ENCODE measurements at places on chromosomes 13 and 19. TPM values are rescaled to one million over a fixed set of nuclear protein-coding genes. Genes with fewer than 3 reads are reported as not detected.

DNA sequence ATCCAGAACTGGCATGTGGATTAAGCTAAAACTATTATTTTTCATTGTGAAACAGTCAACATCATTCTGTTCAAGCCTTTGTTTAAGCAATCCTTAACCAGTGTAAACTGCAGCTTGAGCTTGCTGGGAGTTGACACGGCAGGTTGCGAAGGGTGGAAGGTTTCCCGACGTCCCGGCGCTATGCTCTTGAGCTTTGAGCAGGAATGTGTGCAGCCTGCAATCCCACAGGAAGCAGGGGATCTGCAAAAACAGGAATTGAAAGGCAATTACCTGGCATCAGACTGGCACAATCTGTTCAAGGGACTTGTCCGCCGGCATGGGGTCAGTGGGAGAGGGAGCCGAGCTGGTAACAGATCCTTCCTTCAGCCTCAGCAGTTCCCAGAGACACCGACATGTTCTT lies 586.7 kb upstream of the SGCG start:
- DNase-seq: no peak

Gene NPHS1
- total RNA-seq: 0.72 TPM

Gene HSH2D
- 0.38 TPM for total RNA-seq

DNA sequence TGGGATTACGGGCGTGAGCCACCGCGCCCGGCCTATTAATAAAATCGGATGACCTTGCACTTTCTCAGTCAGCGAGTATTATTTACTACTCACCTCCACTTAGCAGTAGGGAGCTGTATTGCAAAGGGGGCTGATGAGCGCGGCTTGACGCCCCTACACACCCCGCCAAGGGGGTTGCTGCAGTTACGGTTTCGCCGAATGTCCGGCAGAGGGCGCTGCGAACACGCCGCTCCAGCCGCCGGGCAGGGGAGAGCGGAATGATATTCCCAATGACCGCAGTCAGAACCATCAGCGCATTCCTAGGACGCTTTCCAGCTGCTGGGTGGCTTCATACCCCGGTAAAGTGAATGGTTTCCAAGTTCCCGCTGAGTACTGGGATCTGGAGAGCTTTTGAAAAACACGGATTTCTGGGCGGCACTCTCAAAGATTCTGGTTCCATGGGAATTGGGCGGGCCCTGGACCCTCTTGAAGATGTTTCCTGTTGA lies 30.0 kb upstream of the TPT1 start:
- DNase-seq: peak; percentile 84

- no peak for DNase-seq
Measured at GRCh38 chr13:98349731-98350305, 172.7 kb upstream of the RNF113B start.

- no peak for DNase-seq
Measured at GRCh38 chr13:19591864-19592263, 30.5 kb upstream of the TPTE2 start.

GRCh38 chr13:23766283-23766682 lies 122.9 kb downstream of the MIPEP start:
- DNase-seq: no peak

- DNase-seq: no peak
Measured at GRCh38 chr13:41554626-41555386, 97.5 kb downstream of the RGCC start.

DNA sequence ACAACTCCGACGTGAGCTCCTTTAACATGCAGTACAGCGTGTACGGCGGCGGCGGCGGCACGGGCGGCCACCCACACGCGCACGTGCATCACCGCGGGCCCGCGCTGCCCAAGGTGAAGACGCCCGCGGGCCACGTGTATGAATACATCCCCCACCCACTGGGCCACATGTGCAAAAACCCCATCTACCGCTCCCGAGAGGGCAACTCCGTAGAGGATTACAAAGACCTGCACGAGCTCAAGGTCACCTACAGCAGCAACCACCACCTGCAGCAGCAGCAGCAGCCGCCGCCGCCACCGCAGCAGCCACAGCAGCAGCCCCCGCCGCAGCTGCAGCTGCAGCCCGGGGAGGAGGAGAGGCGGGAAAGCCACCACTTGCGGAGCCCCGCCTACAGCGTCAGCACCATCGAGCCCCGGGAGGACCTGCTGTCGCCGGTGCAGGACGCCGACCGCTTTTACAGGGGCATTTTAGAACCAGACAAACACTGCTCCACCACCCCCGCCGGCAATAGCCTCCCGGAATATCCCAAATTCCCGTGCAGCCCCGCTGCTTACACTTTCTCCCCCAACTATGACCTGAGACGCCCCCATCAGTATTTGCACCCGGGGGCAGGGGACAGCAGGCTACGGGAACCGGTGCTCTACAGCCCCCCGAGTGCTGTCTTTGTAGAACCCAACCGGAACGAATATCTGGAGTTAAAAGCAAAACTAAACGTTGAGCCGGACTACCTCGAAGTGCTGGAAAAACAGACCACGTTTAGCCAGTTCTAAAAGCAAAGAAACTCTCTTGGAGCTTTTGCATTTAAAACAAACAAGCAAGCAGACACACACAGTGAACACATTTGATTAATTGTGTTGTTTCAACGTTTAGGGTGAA lies 6.6 kb downstream of the SLITRK5 start:
- no peak for DNase-seq

Gene CD209
- not detected for total RNA-seq

GRCh38 chr19:14343286-14343685 lies 38.0 kb upstream of the ADGRE5 start:
- DNase-seq: no peak

GRCh38 chr19:50833117-50833801 lies at the start of gene KLK15:
Gene KLK15 (minus strand): TSS chr19:50833574. CDS start chr19:50831492, 2,082 bp downstream.
- no peak for DNase-seq

GRCh38 chr19:47660435-47660832 lies 51.5 kb downstream of the BICRA start:
- no peak for DNase-seq

DNA sequence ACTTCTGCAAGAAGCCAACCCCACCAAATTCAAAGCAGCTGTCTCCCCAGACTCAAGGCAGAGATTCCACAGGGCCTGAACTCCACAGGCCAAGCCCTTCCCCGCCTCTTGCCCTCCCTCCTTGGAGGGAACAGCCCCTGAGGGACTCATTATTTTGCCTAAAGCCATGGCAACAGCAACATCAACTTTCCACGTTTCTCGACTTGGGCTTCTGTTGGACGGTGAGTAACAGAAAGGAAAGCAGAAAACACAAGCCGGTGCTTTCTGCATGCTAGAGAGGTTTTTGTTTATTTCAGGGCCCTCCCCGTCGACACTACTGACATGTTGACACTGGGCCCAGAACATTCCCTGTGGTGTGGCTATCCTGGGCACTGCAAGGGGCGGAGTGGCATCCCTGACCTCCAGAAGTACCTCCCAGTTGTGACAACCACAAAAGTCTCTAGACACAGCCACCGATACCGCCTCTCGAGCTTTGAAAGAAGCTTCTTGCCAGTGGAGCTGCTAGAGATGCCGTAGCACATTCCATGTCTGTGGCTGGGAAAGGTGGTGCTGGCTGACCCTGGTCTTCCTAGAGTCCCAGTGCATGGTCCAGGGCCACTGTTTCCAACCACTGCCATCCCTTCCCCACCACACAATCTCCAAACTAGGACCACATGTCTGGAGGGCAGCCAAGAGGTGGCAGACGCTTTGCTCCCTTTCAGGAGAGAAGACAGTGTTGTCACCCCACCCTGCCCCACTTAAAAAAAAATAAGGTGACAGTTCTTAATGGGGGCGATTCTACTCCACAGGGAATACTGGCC lies 12.8 kb downstream of the CAPS start:
- DNase-seq: no peak

DNA sequence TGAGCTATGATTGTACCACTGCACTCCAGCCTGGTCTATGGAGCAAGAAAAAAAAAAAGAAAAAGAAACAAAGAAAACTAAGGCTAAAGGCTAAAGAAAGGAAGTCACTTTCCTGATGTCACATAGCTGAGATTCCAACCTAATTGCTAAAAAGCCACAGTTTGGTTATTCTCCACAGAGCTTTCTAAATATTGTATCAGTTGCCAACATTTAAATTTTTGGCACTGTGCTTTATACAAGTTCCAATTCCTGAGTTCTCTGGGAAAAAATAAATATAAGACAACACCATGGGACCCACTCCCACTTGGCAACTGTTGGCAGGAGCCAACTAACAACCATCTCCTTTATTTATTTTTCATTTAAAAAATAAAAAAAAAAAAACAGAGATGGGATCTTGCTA lies 11.2 kb upstream of the LYPD3 start:
- DNase-seq: no peak

Gene NLRP11
- not detected for total RNA-seq

Gene FFAR1
- total RNA-seq: 1.2 TPM

Gene LILRB2
- not detected for total RNA-seq

Gene KCNC3
- 57.7 TPM for total RNA-seq

Gene CNFN
- 1.5 TPM for total RNA-seq

Gene JSRP1
- total RNA-seq: 0.80 TPM

GRCh38 chr19:44156475-44156874 lies 8.4 kb upstream of the ZNF226 start:
- DNase-seq: no peak

GRCh38 chr13:20525144-20525600 lies 485 bp downstream of the CRYL1 start:
- DNase-seq: peak; percentile 54

DNA sequence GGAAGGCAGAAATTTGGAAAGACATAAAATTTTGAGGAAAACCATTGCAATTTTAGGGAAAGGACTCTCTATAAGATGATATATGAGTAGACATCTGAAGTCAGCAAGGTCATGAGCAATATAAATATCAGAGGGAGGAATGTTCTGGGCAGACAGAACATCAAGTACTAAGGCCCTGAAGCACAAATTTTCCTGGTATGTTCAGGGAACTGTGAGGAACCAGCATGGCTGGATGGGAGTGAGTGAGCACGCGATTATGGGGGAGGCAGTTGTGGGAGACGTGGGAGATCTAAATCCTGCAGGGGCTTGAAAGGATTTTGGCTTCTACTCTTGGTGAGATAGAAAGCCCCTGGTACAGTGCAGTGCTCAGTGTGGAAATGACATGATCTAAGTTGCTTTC lies 112.0 kb downstream of the TBC1D4 start:
- DNase-seq: no peak

Gene FGF21
- total RNA-seq: not detected

Gene PALM3
- total RNA-seq: 2.4 TPM

DNA sequence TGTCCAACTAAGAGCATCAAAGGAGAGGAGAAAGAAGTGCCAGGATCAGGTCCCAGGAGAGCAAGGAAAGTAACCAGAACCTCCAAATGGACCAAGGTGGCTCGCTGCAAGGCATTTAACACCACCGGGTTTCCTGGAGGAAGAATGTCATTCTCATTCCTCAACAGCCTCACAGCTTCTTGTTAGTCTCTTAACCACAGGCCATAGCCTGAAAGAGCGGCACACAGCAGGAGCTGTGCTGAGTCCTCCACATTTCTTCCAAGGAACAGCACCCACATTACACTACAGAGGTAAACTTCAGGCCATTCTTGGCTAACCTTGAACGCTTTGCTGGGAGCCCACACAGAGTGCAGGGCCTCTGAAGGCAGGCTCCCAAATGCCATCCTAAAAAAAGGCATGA lies 23.6 kb downstream of the DOCK9 start:
- no peak for DNase-seq

GRCh38 chr19:53965091-53965490 lies 2.4 kb downstream of the CACNG8 start:
- no peak for DNase-seq

- DNase-seq: no peak
Measured at GRCh38 chr19:35074426-35075201, 33.1 kb downstream of the HPN start.

GRCh38 chr19:16367261-16367683 lies 42.6 kb downstream of the KLF2 start:
- no peak for DNase-seq

Gene BORA
- 8.8 TPM for total RNA-seq

DNA sequence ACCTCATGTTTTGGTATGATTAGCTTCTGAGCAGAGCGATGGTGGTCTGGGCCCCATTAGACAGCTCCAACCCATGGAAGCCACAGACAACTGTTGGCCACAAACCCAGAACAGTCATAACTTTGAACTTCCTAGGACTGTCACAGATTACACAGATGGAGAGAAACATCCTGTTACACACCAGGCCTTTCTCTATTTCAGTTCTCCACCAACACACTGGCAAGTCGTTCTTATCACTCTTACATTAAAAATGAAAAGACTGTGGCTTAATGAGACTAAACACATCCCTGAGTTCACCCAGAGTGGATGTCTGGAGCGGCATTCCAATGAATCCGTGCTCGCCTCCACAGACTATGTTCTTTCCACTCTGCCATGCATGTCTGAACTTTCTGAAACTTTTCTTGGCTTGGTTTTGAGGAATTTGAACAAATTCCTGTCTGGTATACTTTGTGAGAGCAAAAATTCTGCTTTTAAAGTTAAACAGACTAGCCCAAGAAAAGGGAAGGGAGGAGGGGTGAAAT lies 109.1 kb downstream of the NALCN start:
- DNase-seq: no peak

GRCh38 chr19:2887391-2887914 lies 13.3 kb upstream of the ZNF57 start:
- no peak for DNase-seq

GRCh38 chr13:103140001-103140671 lies 73.9 kb upstream of the SLC10A2 start:
- DNase-seq: no peak

Gene SLITRK5
- total RNA-seq: 2.7 TPM

DNA sequence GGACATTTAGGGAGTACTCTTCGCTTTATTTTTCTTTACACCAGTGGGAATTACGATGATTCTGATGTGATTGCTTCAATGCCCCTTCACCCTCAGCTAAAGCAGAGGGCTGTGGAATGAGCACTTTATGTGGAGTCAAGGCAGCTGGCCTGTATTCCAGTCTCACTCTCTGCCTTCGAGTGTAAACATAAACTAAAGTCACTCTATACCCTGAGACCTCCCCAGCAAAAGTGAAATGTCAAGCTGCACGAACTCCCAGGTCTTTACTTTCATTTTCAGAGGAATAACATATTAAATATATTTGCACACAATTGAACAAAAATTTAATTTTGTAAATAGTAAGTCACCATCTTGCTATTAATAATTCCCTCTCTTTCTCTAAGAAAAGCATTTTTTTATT lies 557.1 kb downstream of the DACH1 start:
- no peak for DNase-seq

GRCh38 chr13:69077267-69077666 lies 1030.4 kb upstream of the ATXN8OS start:
- DNase-seq: no peak

Measured in mesothelial cell of epicardium (in vitro differentiated cells).